ENCODE measurements at places on chromosomes 4 and X.

DNA sequence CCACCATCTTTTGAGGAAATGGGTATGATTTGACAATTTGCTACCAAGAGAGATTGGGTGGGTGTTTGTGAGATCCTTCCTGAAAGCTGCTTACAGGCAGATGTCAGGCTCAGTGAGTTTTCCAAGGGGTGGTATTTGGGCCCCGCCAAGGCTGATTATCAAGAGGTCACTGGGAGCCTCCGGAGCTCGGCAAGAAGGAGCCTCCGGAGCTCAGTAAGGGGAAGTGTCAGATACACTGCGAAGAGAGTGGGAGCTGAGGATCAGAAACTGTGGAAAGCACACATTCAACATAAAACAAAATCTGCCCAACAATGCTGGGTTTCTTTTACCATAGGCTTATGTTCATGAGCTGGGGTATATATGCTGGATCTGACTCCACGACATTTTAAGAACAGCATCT is 714 bp downstream of the RTL3 start:
- H3K36me3 ChIP-seq = no peaks in the 10 kb centered on the region
- no peak for DNase-seq
- no peaks in the 10 kb centered on the region for H3K27me3 ChIP-seq
- H3K4me1 ChIP-seq = no peaks in the 10 kb centered on the region
- no peak overlapping the region for H3K4me3 ChIP-seq

- H3K27ac ChIP-seq = no peak overlapping the region
- no peaks in the 10 kb centered on the region for H3K27me3 ChIP-seq
- DNase-seq = no peak
- no peaks in the 10 kb centered on the region for H3K4me1 ChIP-seq
- H3K4me3 ChIP-seq = no peak overlapping the region
Measured at GRCh38 chr4:144699565-144699964, 53.6 kb downstream of the HHIP start.

GRCh38 chr4:1656132-1656531 is 28.0 kb downstream of the FAM53A start:
- DNase-seq = no peak
- no peaks in the 10 kb centered on the region for H3K4me1 ChIP-seq
- H3K27ac ChIP-seq = no peak overlapping the region
- H3K27me3 ChIP-seq = no peaks in the 10 kb centered on the region
- no peaks in the 10 kb centered on the region for H3K36me3 ChIP-seq

- H3K4me1 ChIP-seq = no peaks in the 10 kb centered on the region
- H3K36me3 ChIP-seq = peaks cover 42% of the 10 kb centered on the region
- H3K4me3 ChIP-seq = no peak overlapping the region
- no peak for DNase-seq
- no peak overlapping the region for H3K27ac ChIP-seq
- no peaks in the 10 kb centered on the region for H3K27me3 ChIP-seq
Measured at GRCh38 chr4:39756159-39756558, 58.2 kb downstream of the UBE2K start.

- H3K27me3 ChIP-seq = peaks cover 7% of the 10 kb centered on the region
- H3K4me1 ChIP-seq = no peaks in the 10 kb centered on the region
- H3K4me3 ChIP-seq = no peak overlapping the region
- H3K36me3 ChIP-seq = no peaks in the 10 kb centered on the region
- no peak for DNase-seq
Measured at GRCh38 chrX:1534301-1535168, 2.5 kb downstream of the P2RY8 start.

DNA sequence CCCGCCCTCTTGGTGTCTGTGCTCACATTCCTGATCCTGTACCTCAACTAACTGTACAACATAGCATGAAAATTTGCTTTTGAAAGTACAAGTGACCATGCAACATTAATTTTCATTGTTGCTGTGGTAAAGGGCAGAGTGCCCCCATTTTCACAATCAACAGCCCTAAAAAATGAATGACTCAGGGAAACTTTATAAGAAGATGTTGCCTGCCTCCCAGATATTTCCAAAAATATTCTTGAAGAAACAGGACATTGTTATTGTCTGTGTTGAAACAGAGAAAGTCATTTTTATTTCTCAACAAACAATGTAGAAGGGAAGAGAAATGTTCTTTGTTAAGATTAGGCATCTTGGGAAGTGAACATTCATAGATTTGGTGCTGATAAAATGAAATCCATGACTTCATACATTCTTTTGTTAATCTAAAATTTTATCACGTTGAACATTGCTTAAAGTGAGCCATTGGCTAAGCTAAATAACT is 113.9 kb upstream of the ANXA3 start:
- no peak for DNase-seq
- H3K36me3 ChIP-seq = no peaks in the 10 kb centered on the region
- H3K27ac ChIP-seq = no peak overlapping the region
- H3K27me3 ChIP-seq = no peaks in the 10 kb centered on the region
- no peaks in the 10 kb centered on the region for H3K4me1 ChIP-seq

GRCh38 chrX:119082278-119082677 is 9.5 kb downstream of the CT47C1 start:
- H3K4me1 ChIP-seq = no peaks in the 10 kb centered on the region
- H3K27me3 ChIP-seq = no peaks in the 10 kb centered on the region
- H3K4me3 ChIP-seq = no peak overlapping the region
- no peaks in the 10 kb centered on the region for H3K36me3 ChIP-seq
- no peak overlapping the region for H3K27ac ChIP-seq

GRCh38 chr4:124183926-124184325 is 528.6 kb downstream of the ANKRD50 start:
- no peak overlapping the region for H3K4me3 ChIP-seq
- H3K4me1 ChIP-seq = peaks cover 10% of the 10 kb centered on the region
- DNase-seq = no peak
- no peak overlapping the region for H3K27ac ChIP-seq

DNA sequence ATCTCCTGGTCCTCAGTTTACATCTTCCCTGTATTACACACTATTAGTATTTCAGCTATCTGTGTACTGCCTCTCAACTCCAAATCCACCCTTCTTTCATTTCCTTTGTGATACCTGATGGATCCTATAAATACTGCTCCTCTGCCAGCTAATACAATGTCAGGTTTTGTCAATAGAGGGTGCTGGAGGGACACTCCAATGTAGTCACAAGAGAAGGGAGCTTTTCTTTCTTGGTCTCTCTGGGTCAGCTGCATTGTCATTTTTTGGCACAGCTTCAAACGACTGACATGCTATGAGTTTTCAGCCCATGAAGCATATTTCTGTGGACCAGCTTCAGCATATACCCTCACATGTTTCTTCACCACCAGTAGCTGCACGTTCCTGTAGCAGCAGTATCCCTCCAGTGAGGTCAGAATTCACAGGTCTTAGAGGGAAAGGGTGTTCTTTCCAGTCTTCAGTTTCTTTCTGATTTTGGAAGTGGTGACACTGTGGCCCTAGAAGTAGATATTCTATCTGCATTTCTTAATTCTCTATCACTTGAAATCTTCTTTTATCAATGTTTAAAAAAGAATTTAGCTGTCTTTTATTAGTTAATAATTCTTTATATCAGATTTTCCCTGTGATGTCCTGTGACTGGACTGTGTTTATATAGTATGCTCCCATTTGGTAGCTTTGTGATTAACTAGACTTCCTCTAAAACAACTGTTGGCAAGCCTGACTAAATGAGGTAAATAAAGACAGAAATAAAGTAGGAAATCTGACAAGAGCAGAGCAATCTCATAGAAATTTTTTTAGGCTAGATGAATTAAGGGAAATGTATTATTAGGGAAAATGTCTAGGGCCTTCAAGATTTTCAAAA is 60.6 kb downstream of the GABRA2 start:
- H3K36me3 ChIP-seq = no peaks in the 10 kb centered on the region
- H3K4me3 ChIP-seq = no peak overlapping the region
- H3K4me1 ChIP-seq = no peaks in the 10 kb centered on the region
- DNase-seq = no peak
- no peaks in the 10 kb centered on the region for H3K27me3 ChIP-seq

DNA sequence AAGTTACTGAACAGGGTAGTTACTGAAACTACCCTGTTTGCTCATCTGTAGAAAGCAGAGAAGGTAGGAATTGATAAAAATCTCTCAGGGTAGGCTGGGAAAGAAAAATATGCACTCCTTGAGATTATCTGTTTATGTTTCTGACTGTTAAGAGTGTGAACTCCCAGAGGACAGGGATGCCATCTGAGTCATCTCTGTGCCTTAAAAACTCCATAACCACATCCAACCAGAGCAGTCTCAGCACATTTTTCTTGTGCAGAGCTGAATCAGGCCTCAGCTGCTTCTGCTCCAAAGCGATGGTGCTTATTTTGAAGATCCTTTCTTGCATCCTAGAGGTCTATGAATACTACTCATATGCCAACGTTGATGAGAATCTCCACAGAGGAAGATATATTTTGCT is 9.9 kb downstream of the CENPVL3 start:
- DNase-seq = no peak
- H3K27ac ChIP-seq = no peak overlapping the region
- H3K27me3 ChIP-seq = peaks cover 5% of the 10 kb centered on the region

DNA sequence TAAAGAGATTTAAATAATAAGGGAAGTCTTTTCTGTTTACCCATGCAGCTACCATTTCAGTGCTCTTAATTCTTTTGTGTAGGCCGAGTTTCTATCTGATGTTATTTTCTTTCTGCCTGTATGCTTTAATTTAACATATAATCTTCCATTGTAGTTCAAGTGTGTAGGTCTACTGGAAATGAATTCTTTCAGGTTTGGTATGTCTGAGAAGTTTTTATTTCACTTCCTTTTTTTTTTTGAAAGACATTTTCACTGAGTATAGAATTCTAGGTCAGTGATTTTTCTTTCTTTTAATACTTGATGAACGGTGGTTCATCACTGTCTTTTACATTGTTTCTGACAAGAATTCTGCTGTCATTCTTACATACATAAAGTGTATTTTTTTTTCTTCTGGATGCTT is 42.1 kb downstream of the VAMP7 start:
- H3K4me3 ChIP-seq = no peak overlapping the region
- H3K27ac ChIP-seq = no peak overlapping the region
- no peaks in the 10 kb centered on the region for H3K27me3 ChIP-seq
- H3K4me1 ChIP-seq = no peaks in the 10 kb centered on the region

DNA sequence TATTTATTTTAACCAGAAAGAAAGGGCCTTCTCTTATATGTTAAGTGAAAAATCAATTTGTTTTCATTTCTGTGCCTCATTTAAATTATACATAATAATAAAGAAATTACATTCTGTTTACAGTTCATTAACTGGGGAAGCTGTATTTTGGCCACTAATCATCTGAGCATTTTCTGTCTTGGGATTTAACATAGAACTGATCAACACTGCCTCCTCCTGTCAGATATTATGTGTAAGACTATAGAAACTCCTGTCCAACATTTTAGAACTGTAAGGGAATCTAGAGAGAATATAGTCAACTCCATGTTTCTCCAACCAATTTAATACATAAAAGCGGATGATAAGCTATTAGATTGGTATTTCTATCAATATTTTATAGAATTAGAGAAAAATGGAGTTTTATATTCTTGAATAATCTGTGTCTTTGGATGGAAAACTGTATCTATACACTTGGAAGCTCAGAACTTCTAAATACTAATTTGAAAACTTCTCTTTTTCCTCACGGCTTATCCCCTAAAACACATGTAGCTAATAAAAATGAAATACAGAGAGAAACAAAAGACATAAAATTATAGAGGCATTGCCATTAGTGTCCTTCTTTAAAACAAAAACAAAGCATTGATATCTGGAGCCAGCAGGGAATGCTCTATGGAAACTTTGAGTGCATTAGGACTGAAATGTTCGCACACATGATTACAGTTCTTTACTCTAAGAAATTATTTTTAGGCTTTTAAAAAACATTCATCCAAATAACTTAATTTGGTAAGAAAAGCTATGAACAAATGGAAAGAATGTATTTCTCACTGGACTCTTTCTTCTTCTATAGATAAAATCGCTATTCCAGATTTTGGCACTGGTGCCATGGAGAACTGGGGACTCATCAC is 33.1 kb downstream of the ENPEP start:
- H3K4me1 ChIP-seq = no peaks in the 10 kb centered on the region
- no peaks in the 10 kb centered on the region for H3K36me3 ChIP-seq
- H3K27me3 ChIP-seq = no peaks in the 10 kb centered on the region
- no peak overlapping the region for H3K4me3 ChIP-seq

DNA sequence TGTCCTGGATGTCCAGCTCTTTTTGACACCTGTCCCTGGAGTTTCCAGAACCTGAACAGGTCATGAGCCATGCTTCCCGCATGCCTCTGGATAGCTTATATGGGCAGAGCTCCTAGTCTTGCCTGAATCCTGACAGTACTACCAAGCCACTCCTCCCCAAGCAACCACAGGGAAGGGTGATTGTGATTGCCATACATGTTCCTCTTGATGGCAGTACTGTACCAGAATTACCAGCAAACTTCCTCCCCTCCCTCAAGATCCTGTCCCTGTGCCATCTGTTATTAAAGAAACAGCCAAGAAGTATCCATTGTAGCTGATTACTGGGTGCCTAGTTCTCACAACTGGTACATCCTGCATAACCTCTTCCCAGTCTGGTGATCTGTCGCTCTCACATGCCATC is 264.3 kb upstream of the AGTR2 start:
- H3K4me1 ChIP-seq = no peaks in the 10 kb centered on the region
- H3K27ac ChIP-seq = no peak overlapping the region
- no peaks in the 10 kb centered on the region for H3K36me3 ChIP-seq
- DNase-seq = no peak
- no peaks in the 10 kb centered on the region for H3K27me3 ChIP-seq
- H3K4me3 ChIP-seq = no peak overlapping the region

Measured in sigmoid colon (tissue), 7 donors.